ENCODE measurements at places on chromosomes 6 and 20.

DNA sequence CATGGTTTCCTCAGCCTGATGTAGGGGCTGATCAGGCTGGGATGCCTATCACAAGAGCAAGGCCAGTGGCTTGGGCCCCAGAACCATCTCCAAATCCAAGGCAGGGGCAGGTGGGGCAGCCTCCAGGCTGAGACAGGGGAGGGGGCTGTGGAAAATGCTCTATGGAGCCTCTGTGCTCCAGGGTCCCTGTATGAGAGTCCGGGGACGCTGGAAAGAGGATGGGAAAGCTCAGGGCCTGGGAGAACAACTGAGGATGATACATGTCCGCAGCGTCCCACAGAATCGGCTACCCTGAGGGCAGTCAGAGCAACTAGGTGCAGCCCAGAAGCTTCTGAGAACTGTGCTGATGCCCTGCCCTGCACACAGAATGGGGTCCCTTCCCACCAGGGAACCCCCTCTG is 43.4 kb downstream of the CPXM1 start:
- DNase-seq: no peak

DNA sequence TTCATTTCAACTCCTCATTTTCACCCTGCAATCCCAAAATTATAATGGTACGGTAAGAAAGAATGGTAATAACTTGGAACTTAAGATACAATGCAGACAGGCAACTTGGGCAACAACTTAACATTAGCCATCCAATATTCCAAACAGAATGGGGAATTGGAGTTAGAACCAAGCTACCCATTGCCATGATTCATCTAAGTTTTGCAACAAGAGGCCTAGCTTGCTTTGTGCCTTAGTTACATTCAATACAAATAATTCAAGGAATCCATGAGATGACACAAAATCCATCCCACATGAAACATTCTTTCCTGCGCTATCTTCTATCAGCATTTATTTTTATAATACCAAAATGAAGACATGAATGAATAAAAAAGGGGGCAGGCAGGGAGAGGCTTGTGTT is 28.4 kb downstream of the DCDC2 start:
- no peak for DNase-seq

- DNase-seq: no peak
Measured at GRCh38 chr6:51818520-51819022, 268.8 kb downstream of the PKHD1 start.

DNA sequence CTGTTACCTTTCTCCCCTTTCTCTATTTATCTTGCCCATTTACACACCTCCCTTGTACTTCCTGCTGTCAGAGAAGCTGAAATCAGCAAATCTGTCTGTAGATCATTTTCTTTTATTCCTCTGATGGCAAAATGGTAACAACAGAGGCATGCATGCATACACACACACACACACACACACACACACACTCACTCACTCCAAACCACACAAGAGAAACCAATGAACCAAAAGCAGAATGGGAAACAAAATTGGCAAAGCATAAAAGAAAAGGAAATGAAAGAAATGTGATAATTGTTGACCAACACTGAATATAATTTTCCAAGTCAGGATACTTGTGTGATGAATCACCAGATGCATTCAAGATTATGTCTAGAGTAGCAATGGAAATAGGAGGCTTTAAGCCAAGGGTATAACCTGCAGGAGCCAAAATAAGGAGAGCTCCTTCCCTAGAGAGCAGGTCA is 172.4 kb downstream of the PLCB4 start:
- DNase-seq: no peak

DNA sequence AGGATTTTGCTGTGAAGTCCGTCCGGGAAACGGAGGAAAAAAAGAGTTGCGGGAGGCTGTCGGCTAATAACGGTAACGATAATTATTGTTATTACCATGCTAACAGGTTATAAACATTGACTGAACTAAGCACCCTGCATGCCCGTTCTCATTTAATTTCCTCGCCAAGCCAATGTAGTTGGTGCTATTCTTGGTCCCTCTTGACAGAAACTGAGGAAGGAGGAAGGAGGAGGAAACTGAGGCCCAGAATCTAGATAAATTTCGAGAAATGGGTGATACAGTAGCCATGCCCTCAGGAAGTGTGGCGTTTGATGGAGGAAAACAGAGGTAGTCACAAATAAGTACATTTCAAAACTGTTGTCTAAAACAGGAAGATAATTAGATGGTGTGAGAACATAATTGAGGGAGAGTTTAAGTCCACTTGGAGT is 474 bp downstream of the TPX2 start:
- DNase-seq: no peak

DNA sequence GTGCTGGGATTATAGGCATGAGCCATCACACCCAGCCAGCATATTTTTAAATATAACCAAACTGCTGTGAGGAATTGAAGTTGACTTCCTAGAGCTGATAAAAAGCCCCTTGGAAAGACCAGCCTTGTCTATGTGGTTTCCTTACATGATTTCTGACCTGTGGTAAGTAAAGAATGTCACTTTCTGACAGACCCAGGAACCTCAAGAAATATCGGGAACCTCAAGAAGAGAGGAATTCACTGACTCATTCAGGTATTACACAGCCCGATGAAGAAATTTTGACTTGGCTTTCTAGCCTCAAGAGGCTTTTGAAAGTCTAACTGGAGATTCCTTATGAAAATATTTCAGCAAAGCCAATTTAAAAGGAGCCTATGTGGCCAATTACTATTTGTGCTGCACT is 71.8 kb downstream of the FOXF2 start:
- no peak for DNase-seq

DNA sequence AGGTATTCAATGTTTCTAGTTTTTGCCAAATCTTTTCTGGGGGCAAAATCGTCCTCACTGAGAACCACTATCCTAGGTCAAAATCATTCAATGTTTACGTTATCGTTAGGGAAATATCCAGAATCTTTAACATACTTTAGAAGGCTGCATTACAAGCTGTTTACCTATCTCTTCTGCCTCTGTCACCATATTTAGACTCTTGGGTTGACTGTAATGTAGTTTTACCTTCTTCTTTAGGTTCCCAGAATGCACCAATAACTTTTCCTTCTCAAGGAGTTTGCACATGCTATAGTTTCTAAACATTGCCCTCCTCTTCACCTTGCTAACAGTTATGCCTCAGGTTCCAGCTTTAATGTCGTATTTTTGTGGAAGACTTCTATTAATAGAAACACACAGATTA is 1185.5 kb upstream of the ADGRB3 start:
- DNase-seq: no peak

GRCh38 chr20:13139459-13140150 is 81.5 kb upstream of the ISM1 start:
- no peak for DNase-seq

GRCh38 chr6:329888-330691 is 37.8 kb downstream of the DUSP22 start:
- no peak for DNase-seq

DNA sequence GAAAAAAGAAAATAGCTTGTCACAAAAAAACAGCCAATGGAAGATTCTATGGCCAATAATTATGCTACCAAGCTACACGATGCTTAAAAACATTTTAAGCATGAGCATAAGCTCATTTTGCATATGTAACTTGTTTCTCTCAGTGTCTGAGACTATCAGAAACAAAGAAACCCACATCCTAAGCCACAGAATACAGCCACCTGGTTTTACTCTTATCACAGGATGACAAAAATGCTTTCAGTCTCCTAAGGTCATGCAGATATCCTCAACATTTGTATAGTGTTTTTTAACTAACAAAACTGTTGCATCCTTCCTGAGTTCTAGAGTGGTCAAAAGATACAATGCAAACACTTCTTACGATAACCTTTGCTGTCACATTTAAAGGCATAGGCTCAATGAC is 172.1 kb upstream of the RUNX2 start:
- no peak for DNase-seq

DNA sequence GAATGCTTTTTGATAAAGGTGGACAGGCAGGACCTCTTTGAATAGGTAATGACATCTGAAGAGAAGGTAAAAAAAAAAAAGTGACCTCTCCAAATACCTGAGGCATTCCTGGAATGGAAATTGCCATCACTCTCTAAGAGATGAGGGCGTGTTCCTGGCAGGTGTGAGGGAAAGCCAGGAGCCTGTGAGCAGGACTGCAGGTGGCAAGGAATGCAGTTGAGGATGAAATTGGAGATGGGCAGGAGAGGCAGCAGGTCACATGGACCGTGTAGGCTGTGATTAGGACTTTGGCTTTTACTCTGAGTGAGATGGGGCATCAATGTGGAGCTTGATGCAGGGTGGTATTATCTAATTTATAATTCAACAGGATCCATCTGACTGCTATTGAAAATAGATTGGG is 227.4 kb downstream of the LRFN2 start:
- DNase-seq: no peak

GRCh38 chr6:37607944-37608343 is 89.7 kb downstream of the MDGA1 start:
- DNase-seq: no peak

DNA sequence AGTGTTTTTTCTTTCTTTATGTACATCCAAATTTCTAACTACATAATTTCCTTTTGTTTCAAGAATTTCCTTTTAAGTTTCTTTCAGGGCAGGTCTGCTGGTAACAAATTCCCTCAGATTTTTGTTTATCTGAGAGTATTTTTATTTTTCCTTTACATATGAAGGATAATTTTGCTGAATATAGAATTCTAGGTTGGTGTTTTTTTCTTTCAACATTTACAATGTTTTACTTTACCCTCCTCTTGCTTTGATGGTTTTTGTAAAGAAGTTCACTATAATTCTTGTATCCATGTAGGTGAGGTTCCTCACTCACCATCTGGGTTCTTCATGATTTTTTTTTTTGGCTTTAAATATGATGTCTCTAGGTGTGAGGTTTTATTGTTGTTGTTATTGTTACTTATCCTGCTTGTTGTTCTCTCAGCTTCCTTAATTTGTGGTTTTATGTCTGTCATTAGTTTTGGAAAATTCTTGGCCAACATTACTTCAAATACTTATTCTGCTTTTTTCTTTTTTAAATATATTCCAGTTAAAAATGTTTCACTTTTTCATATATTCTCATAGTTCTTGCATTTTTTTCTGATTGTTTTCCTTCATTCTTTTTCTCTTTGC is 580.1 kb upstream of the CITED2 start:
- no peak for DNase-seq

DNA sequence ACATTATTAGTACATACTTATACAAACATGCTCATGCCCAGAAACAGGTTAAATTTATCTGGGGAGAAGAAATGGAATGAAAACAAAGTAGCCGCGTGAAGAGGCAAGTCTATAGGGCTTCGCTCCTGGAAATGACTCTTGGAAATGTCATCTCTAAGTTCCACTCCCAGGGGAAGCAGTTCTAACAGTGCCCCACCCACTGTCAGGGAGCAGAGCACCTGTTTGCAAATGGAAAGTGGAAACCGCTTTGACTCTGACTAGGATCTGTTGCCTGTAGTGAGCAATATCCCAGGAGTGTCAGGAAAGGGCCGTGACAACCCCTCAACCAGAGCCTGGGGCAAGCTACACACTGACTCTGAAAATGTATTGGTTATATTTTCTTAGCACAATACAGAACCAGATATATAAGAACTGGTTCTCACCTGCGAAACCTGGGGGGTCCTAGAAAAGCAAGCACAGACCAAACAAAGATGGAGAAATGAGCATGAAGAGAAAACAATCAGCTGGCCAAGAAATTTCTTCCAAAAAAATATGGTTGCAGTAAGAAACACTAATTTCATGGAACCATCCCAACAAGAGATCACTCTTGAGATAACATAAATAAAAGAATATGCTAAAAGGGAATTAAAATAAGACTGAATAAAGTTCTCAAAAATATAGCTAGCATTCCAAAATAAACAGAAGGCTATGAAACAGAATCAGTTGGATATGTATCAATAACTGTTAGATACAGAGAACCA is 47.5 kb upstream of the CRISP1 start:
- no peak for DNase-seq

GRCh38 chr6:36999061-36999750 is 6.2 kb upstream of the FGD2 start:
- no peak for DNase-seq

DNA sequence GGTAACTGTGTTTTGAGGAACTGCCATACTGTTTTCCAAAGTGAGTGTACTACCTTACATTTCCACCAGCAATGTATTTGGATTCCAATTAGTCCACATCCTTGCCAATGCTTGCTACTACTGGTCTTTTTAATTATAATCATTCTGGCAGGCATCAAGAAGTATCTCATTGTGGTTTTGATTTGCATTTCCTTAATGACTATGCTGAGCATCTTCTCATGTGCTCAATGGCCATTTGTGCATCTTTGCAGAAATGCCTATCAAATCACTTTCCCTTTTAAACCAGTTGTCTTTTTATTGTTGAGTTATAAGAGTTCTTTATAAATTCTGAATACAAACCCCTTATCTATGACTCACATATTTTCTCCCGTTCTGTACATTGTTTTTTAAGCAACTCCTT is 75.9 kb downstream of the ATG5 start:
- no peak for DNase-seq

- DNase-seq: no peak
Measured at GRCh38 chr6:10613723-10614122, 80.7 kb downstream of the C6orf52 start.

DNA sequence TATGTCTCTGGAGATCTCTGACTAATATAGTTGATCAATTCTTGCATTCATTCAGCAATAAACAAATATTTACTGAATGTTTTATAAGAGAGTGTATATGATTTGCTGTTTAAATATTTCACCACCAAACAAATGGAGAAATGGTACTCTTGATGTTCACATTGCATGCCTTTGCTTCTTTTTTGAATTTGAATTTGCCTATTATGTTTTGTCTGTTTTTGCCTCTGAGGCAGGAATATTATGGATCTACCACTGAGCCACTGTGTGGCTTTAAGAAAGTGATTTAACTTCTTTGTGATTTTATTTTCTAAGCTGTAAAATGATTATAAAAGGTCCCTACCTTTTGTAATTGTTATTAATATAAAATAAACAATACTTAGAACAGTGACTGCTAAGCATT is 345.0 kb downstream of the DOK5 start:
- no peak for DNase-seq

GRCh38 chr6:12844284-12845223 is 128.0 kb downstream of the PHACTR1 start:
- no peak for DNase-seq

All from activated CD4-positive, alpha-beta T cell treated with anti-CD3 and anti-CD28 coated beads, Interleukin-2, amount 50 U/mL, for 1 hour (primary cell).